ENCODE measurements at places on chromosomes 16 and 17.

- DNase-seq = no peak
Observed at GRCh38 chr17:57035971-57036481, 49.0 kb upstream of the AKAP1 start.

- no peak for DNase-seq
Observed at GRCh38 chr16:10641953-10642949, 52.5 kb downstream of the TEKT5 start.

GRCh38 chr16:35794896-35795295 lies 2335.5 kb downstream of the TP53TG3F start:
- DNase-seq = no peak

DNA sequence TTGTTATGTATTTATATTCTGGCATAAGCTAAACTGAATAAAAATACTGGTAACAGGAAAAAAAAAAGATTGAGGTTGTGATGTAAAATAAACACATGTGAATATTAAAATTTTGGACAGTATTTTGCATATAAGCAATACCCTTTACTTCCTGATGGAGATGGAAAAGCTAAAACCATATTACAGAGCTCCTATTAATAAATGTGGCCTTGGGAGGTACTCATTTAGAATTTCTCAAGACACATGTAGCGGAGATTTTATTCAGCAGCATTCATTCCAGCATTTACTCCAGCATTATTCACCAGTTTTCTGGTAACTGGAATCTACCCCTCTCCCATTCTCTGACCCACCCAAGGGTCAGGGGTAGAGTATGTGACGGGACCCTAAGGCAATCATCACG lies 94.3 kb upstream of the AXIN2 start:
- no peak for DNase-seq

All from stimulated activated CD4-positive, alpha-beta T cell treated with anti-CD3 and anti-CD28 coated beads, Interleukin-4, amount 100 ng/mL, for 48 hours (primary cell).